ENCODE measurements at places on chromosomes 3 and 15.

DNA sequence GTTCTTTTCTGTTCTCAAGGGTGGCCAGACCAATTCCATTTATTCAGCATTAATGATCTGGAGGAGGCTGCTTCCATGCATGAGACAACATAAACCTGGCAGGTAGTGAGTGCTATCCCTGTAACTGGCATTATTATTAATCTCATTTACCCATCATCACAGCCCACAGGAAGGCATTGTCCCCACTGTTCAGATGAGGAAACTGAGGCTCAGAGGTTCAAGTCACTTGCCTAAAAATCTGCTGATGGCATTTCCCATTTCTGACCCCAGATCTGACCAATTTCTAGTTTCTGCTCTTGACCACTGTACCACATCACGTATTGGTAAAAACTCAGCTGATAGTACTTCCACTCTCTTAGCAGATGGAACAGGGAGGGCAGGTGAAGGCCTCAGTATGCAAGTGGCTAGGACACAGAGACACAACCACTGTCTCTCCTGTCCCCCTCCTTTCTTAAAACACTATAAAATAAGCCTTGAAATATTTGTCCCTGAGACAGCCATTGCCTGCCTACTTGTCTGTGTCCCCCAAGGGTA lies 36.1 kb downstream of the TRANK1 start:
- no peak for DNase-seq

DNA sequence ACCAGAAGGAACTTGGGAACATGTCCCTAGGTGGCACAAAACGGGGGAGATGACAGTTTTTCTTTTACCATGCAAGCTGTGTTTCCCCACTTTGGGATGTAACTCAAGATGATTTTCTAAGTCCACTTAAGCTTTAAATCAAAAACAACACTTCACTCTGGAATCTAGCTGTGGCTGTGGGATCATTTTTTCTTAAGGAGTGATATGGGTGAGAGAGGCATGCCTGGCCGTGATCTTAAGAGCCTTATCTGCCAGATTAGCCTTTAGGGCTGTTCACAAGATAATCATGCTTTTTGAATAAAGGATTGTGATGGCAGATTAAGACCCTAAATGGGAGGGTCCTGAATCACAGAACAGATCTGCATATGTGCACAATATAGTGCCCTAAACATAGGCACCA lies 384.8 kb upstream of the SEMA6D start:
- DNase-seq = no peak

- DNase-seq = no peak
Observed at GRCh38 chr3:151792411-151792810, 21.5 kb upstream of the AADAC start.

DNA sequence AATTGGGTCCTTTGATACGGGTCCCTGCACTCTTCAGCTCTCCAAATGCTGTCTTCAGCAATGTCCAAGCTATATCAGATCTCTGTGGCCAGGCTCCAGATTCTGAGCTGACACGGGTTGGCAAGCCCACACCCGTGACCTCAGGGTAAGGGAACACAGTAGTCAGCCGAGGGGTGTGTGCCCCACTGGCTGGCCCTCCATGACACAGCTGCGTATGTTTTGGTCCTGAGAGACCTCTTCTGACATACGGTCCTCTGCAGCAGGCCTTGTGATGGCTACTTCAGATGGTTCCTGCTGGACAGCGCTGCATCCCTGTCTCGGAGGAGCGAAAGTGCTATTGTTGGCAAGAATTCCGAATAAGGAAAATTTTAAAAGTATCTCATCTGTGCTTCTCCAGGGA lies 85.2 kb upstream of the ADAMTS17 start:
- DNase-seq = no peak

GRCh38 chr3:101084404-101084803 lies 91.2 kb upstream of the ABI3BP start:
- no peak for DNase-seq

Measured in NCI-H1417 treated with DMSO at 0.1 percent for 48 hours (cell line).